ENCODE measurements at places on chromosomes 7 and 10.

DNA sequence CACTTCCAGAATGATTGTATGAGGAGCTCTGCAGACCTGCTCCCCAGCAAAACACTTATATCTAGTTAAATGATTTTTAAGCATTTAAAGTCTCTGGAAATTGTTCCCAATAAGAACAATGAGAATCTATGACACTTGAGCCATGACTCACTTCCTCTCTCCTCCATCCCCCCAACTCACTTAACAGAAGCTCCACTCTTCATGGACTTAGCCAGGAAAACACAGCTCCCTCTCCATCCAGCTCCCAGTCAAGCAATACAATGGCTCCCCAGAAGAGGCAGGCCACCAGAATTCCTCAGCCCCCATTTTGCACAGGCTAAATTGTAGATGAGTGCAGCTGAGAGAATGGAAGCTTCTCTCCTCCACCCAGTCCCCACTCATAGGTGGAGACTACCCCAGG, 27.0 kb downstream of the AOC1 start:
- no peak for DNase-seq

- DNase-seq: no peak
Observed at GRCh38 chr10:118035354-118036005, 11.3 kb downstream of the RAB11FIP2 start.

- DNase-seq: no peak
Observed at GRCh38 chr10:121526801-121527221, 71.4 kb downstream of the FGFR2 start.

DNA sequence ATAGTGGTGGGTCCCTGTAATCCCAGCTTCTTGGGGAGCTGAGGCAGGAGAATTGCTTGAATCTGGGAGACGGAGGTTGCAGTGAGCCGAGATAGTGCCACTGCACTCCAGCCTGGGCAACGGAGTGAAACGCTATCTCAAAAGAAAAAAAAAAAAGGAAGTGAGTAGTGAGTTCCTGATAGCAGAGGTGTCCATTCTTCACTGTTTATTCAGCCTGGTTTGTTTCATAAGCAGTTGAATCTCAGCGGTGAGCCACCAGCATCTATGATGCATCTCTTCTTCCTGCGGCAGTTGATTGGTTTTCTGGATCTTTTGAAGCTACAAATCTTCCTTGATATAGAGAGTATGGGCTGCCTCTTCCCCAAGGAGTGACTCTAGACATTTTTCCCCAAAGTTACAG, 316.1 kb upstream of the MTPN start:
- no peak for DNase-seq

GRCh38 chr10:82440775-82441174, 565.8 kb downstream of the NRG3 start:
- DNase-seq: no peak

- no peak for DNase-seq
Observed at GRCh38 chr7:143256932-143257331, 6.3 kb upstream of the GSTK1 start.

- no peak for DNase-seq
Observed at GRCh38 chr7:38524786-38525185, 106.4 kb downstream of the AMPH start.

DNA sequence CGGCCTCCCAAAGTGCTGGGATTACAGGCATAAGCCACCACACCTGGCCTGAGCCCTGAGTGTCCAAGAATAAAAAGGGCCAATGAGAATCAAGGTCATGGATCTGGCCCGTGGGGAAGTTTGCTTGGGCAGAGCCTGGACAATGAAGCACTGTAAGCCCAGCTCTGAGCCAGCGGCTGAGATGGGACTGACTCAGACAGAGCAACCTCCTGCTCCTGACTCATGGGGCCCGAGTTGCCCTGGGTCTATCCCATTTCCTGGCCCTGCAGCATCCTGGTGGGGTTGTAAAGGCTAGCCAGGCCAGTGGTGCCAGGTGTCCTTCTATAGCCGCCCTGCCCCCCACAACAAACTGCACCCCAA, 5.2 kb upstream of the MYH16 start:
- no peak for DNase-seq

DNA sequence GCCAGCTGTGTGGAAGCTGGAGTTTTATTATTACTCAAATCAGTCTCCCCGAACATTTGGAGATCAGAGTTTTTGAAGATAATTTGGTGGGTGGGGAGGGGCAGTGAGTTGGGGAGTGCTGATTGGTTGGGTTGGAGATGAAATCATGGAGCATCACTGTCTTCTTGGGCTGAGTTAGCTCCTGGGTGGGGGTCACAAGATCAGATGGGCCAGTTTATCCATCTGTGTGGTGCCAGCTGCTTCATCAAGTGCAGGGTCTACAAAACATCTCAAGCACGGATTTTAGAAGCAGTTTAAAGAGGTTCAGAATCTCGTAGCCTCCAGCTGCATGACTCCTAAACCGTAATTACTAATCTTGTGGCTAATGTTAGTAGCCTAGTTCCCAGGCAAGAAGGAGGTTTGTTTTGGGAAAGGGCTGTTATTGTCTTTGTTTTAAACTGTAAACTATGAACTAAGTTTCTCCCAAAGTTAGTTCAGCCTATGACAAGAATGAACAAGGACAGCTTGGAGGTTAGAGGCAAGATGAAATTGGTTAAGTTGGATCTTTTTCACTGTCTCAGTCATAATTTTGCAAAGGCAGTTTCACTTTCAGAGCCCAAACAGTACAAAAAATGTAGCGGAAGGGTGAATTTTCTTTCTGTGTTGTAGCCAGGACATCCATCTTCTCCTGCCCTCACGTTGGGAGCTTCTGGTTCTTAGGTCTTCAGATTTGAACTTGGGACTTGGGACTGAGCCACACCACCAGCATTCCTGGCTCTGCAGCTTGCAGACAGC, 43.1 kb downstream of the KLF6 start:
- no peak for DNase-seq

DNA sequence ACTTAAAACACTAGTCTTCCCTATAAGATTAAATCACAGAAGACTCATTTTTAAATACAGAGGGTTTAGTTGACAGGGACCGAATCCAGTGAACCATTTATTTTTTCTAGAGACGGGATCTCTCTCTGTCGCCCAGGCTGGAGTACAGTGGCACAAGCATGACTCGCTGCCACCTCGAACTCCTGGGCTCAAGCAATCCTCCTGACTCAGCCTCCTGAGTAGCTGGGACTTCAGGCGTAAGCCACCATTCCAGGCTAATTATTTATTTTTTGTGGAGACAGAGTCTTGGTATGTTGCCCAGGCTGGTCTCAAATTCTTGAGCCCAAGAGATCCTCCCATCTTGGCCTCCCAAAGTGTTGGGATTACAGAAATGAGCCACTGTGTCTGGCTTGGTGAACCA, 20.9 kb upstream of the LYZL1 start:
- no peak for DNase-seq

GRCh38 chr7:34277016-34277802, 371.9 kb downstream of the BMPER start:
- no peak for DNase-seq

DNA sequence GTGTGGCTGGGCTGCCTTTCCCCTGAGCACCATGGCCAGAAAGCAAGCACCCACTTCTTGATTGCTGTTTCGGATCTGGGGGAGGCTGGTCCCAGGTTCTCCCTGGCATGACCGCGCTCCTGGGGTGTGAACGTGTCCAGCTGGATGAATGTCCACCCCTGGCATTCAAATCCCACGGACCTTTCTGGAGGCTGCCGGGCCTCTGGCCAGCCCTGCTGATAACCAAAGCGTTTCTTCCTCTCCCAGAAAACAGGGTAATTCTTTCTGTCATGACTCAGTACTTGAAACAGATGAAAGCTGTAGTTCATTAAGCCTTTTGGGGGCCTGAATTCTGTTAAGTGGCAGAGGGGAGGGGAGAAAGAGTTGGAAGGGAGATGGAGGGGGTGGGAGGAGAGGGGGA, 73.1 kb upstream of the SAMD8 start:
- no peak for DNase-seq

DNA sequence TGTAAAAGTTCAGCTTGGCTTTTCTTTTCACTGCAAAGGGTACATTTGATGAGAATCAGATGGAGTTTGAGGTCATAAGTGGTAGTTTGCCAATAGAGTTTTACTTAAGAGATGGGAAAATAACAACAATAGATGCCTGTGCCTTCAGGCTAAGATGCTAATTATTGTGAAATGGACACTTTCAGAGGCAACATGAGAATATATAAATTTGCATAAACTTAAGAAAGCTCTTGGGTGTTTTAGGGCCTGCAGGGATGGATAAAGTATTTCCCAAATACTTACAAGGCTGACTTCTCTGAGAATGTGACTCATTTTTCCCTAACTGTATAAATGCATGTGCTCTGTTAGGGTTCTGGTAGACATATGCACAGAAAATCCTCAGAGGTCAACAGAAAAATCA, 200.3 kb upstream of the SVIL start:
- no peak for DNase-seq

DNA sequence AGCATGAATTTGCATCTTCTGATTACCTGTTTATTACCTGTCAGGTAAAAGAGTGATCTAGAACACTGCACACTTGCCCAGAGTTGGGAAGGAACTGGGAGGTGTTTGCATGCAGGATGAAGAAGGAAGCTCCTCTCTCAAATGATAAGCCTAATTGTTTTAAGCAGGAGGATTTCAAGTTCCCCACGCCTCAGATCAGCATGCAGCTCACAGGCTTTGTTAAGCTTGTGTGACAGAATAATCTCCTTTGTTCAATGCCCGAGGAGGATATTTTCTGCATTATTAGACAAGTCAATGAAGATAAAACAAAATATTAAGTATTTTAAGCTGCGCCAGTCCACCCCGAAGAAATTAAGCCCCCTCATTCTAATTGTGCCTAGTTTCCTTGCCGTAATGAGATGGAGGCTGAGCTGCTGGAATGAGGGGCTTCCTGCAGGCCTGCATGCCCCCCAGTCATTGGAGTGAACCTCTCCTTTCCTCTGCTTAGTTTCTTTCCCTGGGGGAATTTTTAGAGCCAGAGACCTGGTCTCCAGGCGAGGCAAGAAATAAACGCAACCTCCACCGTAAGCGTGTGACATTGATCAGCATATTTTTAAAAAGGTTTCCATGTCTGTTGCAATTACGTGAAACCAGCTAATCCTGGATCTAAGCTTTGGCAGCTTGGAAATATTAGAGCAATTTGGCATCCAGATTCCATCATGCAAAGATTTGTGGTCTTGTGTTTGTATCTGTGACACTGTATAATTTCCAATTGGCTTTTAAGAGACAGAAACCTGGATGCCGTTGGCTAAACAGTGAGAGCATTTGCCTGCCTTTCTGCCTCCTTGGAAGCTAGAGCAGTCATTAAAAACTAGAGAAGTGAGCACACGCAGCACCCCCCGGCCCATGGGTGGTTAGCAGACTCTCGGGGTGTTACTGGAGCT, 376.0 kb downstream of the GALNT17 start:
- no peak for DNase-seq

DNA sequence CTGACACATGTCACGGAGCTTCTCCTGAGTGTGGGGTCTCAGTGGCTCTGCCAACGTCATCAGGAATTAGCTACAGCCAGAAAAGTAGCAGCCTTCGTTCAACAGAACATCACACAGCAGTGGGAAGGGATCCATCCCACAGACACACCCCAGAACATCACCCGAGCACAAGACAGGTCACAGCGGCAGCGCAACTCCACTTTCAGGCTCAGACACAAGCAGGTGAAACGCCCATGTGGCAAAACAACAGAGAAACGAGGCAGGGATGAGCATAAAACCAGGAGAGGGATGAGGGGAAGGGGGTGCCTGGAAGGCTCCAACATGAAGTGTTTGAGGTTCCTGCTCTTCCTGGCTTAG, 44.8 kb downstream of the CAMK2B start:
- DNase-seq: no peak

GRCh38 chr10:105025092-105025491, 384.0 kb downstream of the SORCS3 start:
- DNase-seq: no peak

DNA sequence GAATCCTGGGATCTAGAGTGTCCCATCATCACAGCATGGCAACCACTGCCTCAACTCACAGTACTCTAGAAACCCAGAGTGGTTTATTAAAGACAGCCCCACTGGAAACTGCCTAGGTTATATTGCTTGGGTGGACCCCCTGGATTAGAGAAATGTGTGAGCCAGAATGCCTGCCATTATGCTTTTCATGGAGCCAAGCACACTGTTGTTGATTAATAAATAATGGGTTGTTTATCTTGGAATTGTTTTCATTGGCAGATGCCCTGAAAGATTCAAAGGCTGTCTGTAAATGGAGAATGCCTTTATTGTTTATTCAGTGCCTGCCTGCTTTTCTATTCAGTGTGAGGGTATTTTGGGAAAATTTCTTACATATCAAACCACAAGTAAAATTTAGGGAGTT, 52.1 kb downstream of the GNAI1 start:
- no peak for DNase-seq

DNA sequence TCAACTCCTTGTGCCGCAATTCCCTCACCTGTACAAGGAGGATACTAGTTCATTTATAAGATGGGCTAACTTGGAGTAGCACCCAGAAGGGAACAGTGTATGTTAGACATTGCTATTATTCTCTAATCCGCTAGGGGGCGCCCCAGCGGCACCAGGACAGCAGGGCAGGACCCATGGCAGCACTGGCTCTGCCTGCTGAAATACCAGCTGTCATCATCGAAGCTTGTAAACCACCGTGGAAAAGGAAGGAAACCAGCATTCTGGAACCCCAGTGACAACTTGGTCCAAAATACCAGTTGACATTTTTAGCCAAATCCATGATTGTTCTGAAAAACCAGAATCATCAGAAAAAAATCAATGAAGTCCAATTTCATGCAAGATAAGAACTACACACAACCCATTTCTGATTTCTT, 134.4 kb downstream of the ITGA8 start:
- peak; percentile 5 for DNase-seq

DNA sequence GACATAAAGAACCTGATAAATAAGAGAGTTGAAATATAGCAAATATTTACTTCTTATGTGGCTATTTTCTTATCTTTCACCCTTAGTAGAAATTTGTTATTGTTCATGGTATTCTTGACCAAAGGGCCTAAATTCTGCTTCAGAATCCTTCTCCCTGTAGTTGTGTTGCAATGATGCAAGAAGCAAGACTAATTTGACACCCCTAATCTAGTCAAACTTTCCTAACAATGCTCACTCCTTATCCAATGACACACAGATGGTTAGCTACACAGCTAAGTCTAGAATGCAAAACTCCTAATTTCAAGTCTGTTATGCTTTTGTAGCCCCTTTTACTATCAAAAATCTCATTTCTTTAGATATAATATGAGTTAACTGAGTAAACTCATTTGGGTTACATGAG, 56.1 kb downstream of the TWIST1 start:
- DNase-seq: no peak

Measured in stimulated activated CD8-positive, alpha-beta memory T cell treated with anti-CD3 and anti-CD28 coated beads, Interleukin-15, amount 100 ng/mL, for 48 hours (primary cell).